ENCODE measurements at places on chromosomes 2 and 18.

GRCh38 chr2:88451811-88452564 is 505 bp downstream of the FOXI3 start:
- no peak for DNase-seq

DNA sequence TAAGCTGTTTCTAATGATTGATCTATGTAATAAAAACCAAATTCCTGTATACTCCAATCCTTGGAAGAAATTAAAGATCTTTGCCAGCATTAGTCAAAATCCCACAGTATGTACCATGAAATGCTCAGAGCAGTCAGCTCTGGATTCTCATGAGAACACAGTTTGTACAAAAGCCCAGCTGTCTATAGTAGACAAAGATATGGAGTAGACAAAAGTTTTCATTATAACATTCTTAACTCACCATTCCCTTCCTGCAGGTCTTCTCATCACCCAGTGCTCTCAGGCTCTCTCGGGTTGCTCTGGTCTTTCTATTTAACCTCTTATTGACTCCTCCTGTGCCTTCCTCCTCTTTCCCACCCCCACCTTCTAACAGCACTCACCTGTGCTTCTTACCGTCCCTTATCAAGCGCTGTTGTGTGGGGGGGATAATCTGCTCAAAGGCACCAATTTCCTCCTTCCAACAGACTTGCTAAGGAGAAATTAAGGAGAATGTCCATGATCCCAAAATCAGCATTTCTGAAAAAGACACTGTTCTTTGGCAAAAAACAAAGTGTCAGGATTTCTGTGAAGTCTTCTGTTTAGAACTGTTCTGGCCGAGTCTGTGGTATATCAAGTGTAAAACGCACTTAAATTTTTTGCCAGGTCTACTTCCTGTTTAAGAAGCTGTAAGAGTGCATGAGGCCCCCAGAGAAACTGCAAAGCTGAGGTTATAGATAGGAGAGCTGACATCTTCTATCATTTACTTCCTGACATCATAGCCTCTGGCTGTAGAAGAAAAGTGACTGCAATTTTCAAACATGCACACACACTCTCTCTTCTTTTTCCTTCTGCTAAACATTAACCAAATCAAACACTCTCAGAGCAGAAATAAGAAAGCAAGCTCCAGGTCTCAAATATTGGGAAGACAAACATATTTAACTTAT is 144.1 kb downstream of the EVA1A start:
- DNase-seq = no peak

- DNase-seq = no peak
Observed at GRCh38 chr2:143744114-143744513, 614.9 kb downstream of the ARHGAP15 start.

GRCh38 chr2:165373278-165374010 is 96.1 kb upstream of the CSRNP3 start:
- DNase-seq = no peak

GRCh38 chr2:18976168-18976961 is 382.1 kb downstream of the OSR1 start:
- no peak for DNase-seq

GRCh38 chr2:231911381-231911780 is 14.8 kb downstream of the NPPC start:
- no peak for DNase-seq

- no peak for DNase-seq
Observed at GRCh38 chr18:52700816-52701215, 360.8 kb downstream of the DCC start.

DNA sequence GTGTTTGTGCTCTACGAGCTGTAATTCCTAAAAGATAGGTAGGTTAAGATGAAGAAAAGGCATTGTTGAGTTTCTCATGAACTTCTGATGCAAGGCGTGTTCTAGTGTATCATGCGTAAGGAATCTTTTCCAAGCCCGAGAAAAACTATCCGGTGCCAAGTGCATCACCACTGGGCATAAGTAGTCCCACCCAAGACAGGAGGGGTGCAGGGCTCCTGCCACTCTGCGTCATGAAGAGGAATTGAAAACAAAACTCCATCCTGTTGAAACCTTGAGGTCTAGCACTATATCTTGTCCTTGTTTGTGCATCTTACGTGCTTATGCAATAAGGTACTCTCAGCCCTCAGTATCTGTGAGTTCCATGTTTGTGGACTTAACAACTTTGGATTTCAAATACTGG is 45.7 kb downstream of the RAB31 start:
- DNase-seq = no peak

GRCh38 chr2:71576541-71576940 is 123.2 kb downstream of the DYSF start:
- DNase-seq = no peak

DNA sequence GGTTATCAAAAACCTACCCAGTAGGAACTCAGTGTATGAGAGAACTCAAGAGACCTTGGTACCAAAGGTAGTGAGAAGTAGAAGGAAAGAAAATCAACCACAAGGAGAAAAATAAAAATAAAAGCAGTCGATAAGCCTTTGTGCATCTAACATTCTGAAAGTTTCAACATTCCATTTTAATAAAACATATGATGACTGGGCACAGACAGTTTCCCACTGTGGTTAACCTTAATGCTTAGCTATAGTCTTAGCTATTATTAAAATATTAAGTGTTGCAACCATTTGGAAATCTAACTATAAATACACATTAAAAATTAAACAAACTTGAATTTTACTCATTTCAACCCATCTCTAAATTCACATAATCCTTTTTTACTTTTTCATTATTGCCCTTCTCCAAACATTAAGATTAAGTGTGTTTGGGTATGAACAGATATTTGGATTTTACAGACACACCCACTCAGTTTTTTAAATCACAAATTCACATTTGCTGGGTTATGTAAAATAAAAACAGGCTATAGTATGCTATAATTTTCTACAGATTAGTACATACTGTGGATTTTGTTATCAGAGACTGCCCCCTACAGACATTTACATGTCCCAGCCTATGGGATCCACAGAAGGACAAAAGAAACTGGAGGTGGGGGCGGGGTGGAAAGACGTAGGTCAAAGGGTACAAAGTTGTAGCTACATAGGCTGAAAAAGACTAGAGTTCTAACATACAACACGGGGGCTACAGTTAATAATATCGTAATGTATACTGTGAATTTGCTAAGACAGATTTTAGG is 32.8 kb downstream of the SRBD1 start:
- DNase-seq = peak; percentile 6

DNA sequence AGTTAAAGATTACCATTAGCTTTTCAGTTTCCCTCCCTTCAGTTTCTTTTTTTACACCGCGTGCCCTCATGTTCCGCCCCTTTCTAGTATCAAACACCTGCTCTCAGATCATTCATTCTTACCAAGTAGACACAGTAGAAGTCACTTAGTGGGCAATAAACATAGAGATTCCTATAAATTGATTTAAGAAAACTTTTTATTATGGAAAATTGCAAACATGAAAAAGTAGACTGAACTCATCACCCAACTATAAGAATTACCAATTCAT is 21.2 kb upstream of the CNRIP1 start:
- no peak for DNase-seq

DNA sequence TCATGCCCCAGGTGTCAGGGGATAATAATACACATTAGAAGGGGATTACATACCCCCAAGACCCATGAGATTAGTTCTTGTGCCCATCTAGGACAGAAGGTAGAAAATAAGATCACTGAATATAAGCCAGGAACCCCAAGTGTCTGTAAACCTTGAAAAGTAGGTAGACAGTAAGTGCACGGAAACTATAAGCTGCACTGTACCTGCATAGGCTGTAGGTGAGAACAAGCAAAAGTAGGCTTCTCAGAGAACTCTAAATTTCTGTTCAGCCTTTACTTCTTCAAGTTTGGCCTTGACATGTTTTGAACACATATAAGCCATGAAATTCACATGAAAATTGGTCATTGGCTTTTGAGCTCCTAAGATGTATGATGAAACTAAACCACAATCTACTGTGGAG is 113.0 kb upstream of the FSIP2 start:
- no peak for DNase-seq

DNA sequence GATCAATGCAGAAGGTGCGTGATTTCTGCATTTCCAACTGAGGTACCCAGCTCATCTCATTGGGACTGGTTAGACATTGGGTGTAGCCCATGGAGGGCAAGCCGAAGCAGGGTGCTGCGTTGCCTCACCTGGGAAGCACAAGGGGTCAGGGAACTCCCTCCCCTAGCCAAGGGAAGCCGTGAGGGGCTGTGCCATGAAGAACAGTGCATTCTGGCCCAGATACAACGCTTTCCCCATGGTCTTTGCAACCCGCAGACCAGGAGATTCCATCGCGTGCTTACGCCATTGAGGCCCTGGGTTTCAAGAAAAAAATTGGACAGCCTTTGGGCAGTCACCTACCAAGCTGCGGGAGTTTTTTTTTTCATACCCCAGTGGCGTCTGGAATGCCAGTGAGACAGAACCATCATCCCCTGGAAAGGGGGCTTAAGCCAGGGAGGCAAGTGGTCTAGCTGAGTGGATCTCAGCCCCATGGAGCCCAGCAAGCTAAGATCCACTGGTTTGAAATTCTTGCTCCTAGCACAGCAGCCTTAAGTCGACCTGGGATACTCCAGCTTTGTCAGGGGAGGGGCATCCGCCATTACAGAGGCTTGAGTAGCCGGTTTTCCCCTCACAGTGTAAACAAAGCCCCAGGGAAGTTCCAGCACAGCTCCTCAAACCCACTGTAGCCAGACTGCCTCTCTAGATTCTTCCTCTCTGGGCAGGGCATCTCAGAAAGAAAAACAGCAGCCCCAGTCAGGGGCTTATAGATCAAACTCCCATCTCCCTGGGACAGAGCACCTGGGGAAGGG is 21.7 kb downstream of the TFPI start:
- DNase-seq = no peak

- DNase-seq = no peak
Observed at GRCh38 chr2:28271231-28271918, 121.3 kb upstream of the FOSL2 start.

DNA sequence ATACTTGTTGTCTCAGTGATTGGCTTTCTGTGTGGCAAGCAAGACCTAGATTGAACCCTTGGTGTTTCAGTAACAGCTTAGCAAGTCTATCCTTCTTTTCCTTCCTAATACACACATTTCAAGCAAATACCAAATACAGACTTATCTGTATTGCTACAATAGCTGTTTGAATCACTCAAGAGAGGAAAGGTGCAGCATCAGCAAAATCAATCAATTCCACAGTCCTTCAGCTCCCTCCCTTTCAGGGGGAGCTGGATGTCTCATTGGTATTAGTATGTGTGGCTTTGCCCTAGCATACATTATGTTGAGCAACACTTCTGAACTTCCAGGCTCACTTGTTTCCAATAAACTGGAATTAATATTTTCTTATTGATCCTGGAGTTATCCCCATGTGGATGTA is 323.1 kb downstream of the TMX3 start:
- no peak for DNase-seq

DNA sequence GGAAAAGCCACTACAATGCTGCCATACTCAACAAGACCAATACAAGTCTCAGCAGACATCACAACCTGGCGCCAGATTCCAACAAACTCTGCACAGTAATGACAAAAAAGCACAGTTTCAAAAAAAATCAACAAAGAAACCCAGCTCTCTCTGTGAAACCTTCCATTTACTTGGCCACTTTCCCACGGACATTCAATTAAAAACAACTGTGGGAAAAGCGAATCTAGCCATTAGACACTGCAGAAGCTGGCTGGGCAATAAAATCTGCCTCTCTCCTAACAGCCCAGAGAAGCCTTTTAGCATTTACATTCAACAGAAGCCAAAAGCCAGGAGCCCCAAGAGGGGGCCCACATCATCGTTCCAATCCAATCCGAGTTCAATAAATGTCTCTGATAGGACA is 128.9 kb downstream of the HDAC4 start:
- no peak for DNase-seq

DNA sequence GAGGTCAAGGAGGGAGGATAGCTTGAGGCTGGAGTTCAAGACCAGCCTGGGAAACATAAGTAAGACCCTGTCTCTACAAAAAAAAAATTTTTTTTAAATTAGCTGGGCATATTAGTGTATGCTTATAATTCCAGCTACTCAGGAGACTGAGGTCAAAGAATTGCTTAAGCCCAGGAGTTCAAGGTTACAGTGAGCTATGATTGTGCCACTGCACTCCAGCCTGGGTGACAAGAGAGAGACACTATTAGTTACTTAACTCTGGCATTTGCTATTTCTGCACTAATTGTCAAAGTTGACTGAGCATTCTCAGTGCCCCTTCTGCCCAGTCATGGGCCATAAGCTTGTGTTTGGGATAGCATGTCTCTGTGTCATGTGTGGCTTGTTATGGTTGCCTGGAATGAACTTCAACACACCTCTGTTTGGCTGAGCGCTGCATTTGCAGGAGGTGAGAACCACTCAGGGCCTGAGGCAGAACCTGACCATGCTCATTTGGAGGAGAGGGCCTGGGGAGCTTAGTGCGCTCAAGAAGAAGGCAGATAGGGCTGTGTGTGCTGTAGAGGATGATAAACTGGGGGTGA is 77.7 kb downstream of the SH3RF3 start:
- DNase-seq = no peak

DNA sequence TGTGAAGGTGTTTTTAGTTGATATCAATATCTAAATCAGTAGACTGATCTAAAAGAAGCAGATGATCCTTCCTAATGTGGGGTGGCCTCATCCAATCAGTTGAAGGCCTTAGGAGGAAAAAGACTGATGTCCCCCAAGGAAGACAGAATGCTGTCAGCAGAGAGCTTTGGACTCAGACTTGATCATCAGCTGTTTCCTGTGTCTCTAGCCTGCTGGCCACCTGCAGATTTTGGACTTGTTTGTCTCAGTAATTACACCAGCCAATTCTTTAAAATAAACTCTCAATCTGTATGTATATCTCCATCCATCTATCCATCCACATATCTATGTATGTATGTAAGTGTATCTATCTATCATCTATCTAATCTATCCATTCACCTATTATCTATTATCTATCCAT is 301.3 kb downstream of the LPIN1 start:
- DNase-seq = no peak

- DNase-seq = peak; percentile 3
Observed at GRCh38 chr2:50746526-50746925, 285.4 kb downstream of the NRXN1 start.

DNA sequence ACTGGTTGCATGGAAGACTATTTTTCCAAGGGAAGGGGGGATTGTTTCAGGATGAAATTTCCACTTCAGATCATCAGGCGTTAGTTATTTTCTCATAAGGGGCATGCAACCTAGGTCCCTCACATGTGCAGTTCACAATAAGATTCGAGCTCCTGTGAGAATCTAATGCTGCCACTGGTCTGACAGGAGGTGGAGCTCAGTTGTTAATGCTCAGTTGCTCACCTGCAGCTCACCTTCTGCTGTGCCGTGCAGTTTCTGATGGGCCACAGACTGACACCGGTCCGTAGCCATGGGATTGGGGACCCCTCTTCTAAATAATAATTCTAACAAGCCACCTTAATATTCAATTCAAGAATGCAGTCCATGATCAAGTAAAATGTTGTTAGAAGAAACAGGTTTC is 34.9 kb downstream of the PLCL1 start:
- no peak for DNase-seq

All from HuH-7.5 (cell line).